NCI-H446 treated with DMSO at 0.1 percent for 48 hours (cell line): ENCODE measurements at places on chromosomes 6 and 20.

DNA sequence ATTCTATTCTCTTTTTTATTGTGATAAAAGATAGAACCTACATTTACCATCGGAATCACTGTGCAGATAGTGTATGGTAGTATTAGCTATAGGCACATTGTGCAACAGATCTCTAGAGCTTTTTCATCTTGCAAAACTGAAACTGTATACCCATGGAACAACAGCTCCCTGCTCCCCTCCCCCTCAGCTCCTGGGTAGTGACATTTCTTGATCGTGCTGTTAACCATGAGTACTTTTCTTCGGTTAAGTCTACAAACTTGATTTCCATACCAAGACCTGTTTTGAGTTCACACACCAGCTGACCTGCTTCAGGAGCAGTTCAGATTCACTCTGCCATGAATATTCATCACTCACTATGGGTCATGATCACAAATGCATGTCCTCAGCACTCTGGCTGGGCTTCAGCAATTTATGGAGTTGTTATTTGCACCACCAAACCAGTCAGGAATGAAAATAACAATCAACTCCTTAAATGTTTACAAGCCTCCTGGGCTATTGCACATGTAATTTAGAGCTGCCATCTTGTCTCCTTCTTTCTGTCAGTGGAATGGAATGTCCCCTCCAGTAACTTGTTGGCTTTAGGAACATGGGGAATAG lies 32.8 kb downstream of the PRDM1 start:
- no peak for DNase-seq

DNA sequence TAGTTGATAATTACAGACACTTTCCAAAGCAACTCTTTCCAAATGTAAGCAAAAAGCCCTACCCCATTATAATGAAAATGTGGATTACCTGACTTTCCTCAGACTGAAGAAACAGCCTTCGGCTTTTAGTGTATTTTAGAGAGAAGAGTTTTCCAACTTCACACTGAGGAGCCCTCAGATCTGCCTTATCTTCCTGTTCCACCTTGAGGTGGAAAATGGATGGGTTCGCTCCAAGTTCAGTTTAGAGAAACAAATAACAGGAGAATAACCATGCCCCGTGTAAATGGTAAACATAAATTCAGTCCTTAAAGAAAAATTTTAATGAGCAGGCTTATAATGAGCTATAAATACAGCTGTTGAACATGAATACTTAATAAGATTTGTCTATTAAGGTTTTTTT lies 21.1 kb upstream of the MTHFD1L start:
- DNase-seq, result no peak

DNA sequence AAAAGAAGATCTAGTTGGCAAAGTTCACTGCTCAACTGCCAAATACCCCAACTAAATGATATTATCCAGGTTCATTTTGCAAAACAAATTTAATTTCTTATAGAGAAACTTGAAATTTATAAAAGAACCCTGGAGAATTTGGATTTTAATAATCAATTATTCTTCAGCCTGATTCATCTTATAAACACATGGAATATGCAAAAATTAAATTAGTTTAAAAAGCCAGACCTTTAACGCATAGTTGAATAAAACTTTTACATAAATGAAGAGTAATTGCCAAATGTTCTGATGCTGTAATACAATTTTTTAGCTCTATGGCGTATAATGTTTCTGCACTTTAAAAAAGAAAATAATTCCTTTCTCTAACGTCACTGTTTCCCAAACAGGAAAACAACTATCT lies 33.2 kb upstream of the ANKRD60 start:
- no peak for DNase-seq

DNA sequence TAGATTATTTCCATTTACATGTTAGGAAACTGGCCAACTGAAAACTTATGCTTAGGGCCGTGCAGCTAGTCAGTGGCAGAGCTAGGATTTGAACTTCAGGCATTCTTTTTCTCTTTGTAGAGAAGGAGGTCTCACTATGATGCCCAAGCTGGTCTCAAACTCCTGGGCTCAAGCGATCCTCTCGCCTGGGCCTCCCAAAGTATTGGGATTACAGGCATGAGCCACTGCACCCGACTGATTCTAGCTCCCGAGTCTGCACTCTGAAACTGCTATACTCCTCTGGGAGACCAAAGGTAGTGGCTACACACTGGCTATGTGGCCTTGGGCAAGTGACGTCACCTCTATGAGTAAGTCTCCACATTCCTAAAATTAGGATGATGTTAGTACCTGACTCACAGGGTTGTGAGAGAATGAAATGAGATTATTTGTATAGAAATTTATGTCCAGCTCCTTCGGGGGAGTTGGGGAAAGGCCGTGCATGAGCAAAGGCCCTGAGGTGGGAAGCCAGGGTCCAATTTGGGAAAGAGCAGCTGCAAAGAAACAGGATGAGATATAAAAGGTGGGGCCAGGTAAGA lies 6.4 kb downstream of the PLTP start:
- no peak for DNase-seq

- DNase-seq, result no peak
Observed at GRCh38 chr6:147149092-147149491, 55.1 kb upstream of the STXBP5 start.

DNA sequence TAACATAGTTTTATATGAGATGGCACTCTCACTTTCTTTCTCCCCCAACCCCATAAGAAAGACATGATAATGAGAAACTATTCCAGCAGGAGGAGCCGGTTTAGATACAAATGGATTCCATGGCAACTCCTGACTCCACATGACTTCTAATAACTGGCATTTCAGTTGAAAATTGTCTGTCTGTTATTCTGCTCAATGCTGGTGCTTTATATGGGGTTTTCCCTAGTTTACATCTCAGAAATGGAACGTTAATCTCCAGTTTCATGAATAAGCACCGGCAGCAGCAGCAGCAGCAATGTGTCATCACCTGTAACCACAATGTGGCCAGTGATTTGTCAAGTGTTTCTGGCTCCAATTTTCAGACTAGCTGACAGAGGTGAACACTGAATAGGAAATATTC lies 8.0 kb upstream of the SIM1 start:
- DNase-seq, result no peak

- DNase-seq, result no peak
Observed at GRCh38 chr20:21004386-21005076, 101.6 kb downstream of the LINC00237 start.

DNA sequence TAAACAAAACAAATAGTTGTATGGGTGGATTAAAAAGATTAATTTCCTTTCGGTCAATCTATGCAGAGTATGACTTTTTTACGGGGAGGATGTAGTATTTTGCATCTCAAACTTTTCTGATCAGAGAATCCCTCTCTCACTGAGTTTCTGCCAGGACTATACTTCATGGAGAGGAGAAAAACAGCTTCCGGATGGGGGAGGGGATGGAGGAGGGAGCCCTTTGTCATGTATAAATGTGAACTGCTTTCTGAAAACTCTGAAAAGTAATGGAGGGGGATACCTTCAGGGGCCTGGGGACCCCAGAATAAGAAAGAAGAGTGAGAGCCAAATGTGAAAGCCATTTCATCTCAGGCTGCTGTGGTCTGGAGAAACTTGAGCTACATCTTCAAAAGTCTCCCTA lies 173.1 kb upstream of the KCNK16 start:
- no peak for DNase-seq

GRCh38 chr6:35960187-35960586 lies 39.3 kb upstream of the SRPK1 start:
- DNase-seq, result no peak

DNA sequence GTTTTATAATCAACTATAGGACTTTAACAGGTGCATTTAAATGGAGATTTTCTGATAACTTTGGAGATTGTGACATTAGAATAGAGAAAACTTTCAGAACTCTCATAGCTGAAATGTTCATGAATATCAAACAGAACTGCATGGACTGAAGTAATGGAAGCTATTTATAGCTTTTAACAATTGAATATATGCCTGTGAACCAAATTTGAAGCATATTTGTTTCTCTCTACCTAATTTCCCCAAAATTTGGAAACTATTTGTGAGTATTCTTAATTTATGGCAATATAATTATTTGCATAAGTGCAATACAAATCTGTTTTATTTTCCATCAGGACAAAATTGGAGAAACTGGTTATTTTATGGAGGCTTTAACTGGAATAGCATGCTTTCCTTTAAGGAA lies 96.6 kb downstream of the PLG start:
- DNase-seq, result no peak

- no peak for DNase-seq
Observed at GRCh38 chr6:105821777-105822176, 264.4 kb upstream of the PRDM1 start.

DNA sequence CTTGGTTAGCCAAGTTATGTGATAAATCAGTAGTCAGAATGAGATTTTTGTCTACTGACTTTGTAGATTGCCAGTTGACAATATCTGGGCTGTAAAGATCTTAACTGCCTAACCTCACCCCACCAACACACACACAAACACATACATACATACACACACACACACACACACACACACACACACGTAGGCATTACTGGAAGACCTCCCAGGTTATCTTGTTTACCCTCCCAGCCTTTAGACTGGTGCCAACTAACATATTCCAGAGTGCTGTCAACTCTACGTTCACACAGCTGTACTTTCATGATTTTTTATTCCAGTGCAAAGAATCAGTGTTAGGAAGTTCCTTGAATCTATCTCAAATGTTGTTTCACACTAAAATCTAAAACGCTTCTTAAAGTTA lies 38.9 kb downstream of the BMP5 start:
- peak; percentile 4 for DNase-seq

DNA sequence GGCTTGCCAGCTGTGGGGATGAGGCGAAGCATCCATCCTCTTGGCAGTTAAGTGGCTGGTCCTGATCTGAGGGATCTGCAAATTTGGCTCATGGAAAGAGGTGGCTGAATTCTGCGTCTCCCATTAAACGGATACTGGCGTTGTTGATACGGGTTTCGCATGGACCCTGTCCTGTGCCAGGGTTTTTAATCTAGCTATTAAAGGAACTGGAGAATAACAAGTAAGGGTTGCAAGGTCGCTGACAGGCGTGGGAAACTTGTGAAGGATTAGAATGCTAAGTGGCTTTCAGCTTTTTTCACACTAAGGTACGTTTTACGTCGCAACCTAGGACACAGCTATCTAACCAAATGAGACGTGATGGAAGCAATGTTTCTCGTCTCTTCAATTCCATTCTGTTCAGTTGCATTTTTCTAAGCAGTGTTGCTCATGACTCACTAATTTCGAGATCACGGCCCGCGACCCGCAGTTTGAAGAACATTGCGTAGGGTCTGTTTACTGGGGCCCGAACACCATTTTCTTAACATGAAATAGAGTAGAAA lies 852 bp downstream of the GMNN start:
- no peak for DNase-seq

DNA sequence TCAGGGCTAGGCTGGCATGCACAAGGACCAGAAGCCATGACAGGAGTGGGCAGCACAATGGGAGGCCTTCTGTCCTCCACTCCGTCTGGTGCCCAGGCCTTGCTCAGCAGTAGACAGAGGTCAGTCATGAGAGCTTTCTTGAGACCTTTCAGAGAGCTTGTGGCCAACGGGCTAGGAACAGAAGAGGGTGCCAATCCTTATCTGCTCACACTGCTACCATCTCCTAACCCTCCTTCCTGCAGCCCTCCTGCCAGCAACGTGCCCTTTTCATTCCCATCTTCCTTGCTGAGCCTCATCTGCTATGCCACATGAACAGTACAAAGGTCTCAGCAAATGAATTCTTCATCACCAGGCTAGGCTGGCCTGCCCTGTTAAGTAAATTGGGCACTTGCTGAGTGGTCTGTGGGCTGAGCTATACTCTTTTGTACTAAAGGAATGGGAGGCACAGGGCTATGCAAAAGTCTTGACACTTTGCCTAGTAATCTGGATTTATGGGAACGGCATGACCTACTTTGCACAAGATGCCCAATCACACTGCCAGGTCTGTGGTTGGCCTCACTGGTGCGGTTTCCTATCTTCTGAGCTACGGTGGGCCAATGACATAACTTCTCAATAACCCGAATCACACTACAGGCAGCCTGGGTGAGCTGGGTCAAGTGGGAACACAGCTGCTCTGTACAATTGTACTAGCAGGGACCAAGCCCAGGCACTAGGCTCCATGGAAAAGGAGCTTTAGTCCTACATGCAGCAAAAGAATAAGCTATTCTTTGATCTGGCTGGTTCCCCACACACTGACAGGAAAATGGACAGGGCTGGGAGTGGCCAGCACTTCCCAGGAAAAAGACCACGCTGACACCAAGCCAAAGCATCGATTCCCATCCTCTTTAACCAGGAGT lies 47.8 kb downstream of the ELOVL5 start:
- DNase-seq, result no peak

GRCh38 chr6:15244620-15245360 lies 1.1 kb upstream of the JARID2 start:
- peak; percentile 57 for DNase-seq

DNA sequence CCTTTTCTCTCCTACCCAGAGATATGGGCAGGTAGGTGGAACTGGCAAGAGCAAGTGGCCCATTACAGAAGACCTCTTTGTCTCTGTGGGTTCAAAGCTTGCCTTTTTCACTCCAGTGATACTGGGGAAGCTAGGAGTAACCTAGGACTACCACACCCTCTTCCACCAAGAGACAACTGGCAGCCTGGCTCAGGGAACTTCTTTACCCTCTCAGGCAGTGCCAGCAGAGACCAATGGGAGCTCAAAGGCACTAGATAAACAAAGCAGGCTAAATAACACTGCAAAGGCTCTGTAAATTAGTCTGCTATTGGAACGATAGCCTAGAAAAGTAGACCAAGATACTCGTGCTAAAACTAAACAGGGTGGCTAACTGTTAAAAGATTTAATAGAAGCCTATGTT lies 32.1 kb downstream of the ATRN start:
- no peak for DNase-seq

DNA sequence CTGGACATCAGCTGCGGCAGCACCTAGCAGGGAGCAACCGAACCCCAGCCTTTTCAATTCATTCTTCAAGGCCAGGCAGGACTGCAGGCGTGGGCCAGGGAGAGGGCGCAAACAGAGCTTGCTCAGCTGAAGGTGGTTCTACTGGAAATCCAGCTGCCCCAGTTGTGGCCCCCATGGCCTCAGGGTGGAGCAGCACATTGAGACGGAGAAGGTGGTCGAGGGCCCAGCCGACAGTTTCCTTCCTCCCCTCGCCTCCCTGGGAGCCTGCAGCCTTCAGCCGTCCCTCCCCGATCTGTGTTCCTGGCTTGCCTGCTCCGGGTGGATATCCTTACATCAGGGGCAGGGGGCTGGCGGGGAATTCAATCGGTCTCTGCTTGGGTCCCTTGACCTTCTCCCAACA lies 217.8 kb downstream of the ANKRD60 start:
- no peak for DNase-seq

GRCh38 chr6:158629367-158630221 lies 14.9 kb downstream of the DYNLT1 start:
- no peak for DNase-seq

- DNase-seq, result no peak
Observed at GRCh38 chr20:2652724-2653555, 508 bp downstream of the NOP56 start.

GRCh38 chr20:20643927-20644326 lies 68.5 kb downstream of the RALGAPA2 start:
- peak; percentile 57 for DNase-seq
